Ammon's horn (tissue), 1 donor: ENCODE measurements at places on chromosomes 12 and 14.

DNA sequence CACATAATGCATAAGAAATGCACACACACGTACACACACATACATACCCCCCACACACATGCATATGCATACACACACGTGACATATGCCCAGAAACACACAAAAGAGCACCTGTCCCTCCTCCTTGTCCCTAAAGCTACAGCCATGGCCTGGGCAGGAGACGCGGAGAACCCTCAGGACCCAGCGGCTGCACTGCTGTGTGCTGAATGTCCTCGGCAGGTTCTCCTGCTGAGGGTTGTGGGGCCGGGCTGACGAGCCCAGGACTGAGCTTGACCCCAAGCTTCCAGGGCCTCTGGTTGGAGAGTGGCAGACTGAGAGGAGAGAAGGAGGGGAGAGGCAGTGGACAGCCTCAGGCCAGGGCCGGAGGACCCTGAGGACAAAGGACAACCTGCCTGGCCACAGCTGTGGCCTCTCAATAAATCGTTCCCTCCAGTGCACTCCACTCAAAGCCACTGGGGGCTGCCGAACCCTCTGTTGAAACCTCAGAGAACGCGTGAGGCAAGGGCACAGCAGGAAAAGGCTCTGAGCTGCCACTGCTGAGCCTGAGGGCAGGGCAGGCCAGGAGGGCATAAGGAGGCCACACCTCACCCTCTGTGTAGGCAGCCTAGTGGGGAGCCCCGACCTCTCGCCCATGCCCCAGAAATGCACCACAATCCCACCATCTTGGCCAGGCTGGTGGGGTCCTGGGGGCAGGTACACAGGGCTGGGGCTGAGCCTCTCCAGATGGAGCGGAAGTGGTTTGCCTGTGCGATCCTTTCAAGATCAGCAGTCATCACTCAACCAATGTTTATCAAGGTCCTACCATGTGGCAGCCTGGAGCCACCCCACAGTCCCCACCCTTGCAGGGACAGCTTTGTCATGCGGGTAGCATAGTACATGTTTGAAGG lies 3.1 kb downstream of the CACNA2D4 start:
- peak; percentile 1 for DNase-seq

- DNase-seq = no peak
Measured at GRCh38 chr12:79021021-79021420, 156.4 kb downstream of the SYT1 start.

- no peak for DNase-seq
Measured at GRCh38 chr12:104656921-104657320, 200.2 kb downstream of the CHST11 start.

DNA sequence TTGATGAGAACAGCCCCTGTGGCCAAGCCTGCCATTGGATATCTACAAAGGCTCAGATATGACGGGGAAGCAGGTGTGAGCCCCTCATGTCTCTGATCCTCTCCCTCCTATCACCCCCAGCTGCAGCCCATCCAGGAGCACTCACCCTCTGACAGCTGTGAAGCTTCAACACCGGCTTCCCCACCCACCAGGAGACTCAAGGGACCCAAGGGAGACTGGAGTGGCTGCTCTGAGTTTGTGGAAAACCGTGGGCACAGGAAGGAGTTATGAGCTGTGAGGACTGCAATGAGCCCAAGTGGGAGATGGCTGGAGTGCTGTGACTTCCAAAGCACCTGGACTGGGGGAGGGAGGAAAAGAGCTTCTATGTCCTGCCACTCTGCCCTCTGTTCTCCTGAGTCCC lies 7.9 kb downstream of the IFI27L2 start:
- no peak for DNase-seq

DNA sequence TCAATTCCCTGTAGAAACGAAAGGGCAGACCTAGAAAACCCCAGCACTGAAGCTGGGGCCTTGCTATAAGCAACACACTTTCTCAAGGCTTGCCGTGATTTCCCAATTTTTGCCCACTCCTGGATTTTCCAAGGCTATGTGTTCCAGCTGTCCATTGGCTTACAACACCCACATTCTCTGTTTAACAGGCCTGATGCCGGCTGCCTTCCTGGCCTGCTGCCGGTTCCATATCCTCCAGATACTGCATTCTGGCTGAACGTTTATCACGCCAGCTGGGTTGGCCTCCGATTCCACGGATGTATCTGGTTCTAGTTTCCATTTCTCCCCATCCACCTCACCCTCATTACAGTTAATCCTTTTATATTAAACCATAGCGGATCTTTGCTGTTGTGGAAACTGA lies 2.0 kb upstream of the PCNX1 start:
- DNase-seq = no peak

DNA sequence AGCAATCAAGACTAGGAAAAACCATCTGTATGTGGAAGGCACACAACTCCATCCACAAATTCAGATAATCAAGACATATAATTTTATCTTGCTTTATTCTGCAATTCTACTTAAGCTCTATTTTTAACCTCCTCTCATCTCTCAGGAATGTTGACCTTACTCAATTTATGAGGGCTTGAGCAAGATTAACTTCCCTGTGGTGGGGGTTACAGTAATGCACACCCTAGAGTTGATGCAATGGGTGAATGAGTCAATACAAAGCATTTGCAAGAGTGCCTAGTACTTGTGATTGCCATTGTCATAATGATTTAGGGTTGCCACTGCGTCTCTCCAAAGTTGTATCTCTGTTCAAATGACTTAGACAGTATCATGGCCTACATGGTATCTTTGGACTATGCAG lies 1598.4 kb upstream of the TMEM132C start:
- DNase-seq = no peak

DNA sequence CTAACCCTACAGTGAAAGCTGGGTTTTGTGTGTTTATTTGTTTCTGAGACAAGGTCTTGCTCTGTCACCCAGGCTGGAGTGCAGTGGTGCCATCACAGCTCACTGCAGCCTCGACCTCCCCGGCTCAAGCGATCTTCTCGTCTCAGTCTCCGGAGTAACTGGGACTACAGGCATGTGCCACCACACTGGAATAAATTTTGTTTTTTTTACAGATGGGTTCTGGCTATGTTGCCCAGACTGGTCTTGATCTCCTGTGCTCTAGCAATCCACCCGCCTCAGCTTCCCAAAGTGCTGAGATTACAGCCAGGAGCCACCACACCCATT lies 26.4 kb downstream of the TBX3 start:
- DNase-seq = no peak

DNA sequence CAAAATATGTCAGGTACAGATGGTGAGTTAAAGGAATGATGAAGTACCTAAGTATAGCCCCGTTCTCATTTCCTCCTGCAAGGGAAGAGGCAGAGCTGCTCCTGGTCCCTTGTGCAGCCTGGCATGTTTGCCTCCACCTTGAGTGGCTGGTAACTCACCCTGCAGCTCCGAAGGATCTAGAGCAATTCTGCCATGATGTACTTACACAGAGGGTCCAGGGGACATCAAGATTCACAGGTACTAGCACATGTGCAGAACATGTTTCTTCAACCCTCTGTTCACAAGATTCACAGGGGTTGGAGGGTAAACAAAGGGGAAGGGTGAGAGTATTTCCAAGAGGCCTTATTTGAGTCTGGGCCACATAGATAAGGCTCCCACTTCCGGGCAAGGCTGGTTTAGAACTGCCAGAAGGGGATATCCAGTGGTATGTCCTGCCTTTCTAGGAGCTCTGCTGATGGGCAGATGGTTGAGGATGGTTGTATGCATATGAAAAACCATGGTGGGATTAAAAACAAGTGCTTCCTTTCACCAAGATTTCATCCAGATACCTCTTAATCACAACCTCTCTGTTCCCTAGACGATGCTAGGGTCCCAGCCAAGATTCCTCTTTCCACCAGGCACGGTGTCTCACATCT lies 7.7 kb downstream of the DCTN2 start:
- no peak for DNase-seq

GRCh38 chr12:7079826-7080125 lies 12.5 kb downstream of the C1R start:
- no peak for DNase-seq

GRCh38 chr12:25761356-25761755 lies 197.1 kb upstream of the RASSF8 start:
- DNase-seq = no peak

GRCh38 chr12:48281811-48282210 lies 68.9 kb downstream of the ZNF641 start:
- no peak for DNase-seq

- DNase-seq = no peak
Measured at GRCh38 chr12:13973996-13974395, 7.4 kb downstream of the GRIN2B start.
